Stimulated activated CD4-positive, alpha-beta T cell treated with anti-CD3 and anti-CD28 coated beads, Interleukin-15, amount 100 ng/mL, for 24 hours (primary cell): ENCODE measurements at places on chromosomes 4 and X.

DNA sequence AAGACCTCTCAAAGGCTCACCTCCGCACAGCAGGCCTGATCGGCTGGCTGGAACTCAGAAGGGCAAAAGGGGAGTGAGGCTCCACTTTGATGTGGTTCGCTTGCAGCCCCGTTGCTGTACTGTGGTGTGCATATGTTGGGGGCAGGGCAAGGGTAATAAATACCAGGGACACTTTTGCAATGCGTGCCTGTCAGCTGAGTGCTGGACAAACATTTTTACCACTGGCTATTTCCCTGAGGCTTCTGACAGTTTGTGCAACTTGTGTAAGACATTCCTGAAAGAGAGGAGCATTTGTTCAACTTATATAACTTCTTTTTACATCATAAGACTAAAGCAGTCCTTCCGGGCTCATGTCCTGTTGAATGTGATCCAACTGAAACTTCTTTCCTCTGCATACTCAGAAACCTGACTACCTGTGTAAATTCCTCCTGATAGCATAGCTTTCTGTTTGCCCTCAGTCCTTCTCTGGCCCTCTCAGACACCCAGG is 82.3 kb downstream of the SPRY1 start:
- no peak for DNase-seq

DNA sequence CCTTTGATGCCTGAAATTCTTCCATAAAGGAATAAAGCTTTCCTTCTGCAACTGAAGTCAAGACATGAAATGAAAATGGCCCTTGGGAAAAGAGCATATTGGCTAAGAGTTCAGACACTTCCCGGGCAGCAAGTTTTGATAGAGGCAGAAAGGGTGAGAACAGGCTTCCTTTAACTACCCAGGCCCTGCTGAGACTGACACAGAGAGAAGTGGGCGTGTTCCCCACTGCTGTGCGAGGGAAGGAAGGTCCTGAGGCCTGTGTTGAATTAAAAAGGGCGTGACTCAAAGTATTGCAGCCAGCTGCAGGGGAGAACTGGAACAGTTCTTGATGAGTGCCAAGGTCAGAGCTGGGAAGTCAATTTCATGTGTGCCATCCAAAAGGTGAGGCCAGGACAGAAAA is 33.9 kb upstream of the ADGRG2 start:
- DNase-seq, result no peak

- DNase-seq, result no peak
These were observed 12.4 kb upstream of the GPR173 start for GRCh38 chrX:53036149-53036548.

DNA sequence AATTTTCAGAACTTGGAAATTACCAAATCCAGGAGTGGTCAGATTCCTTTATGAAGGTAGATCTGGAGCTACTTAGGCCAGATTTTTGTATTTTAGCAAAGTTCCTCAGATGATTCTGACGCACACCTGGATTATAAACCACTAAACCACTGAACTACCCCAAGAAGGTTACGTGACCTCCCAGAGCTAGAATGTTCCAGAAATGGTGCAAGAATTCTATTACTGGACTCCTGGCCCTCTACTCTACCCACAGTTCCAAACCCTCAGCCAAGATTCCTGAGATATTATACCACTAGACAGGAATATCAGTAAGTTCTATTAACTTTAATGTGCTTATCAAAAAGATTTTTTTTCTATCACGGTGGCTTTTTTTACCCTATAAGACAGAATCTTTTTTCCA is 67.1 kb downstream of the ABCG2 start:
- DNase-seq, result no peak
